HCT116 (cell line): ENCODE measurements at places on chromosomes 6 and 20. TPM values are rescaled to one million over a fixed set of nuclear protein-coding genes. Genes with fewer than 3 reads are reported as not detected.

Gene CD40
- 21.3 TPM for total RNA-seq

GRCh38 chr6:19613678-19614077 is 223.5 kb upstream of the ID4 start:
- peak; percentile 4 for DNase-seq

DNA sequence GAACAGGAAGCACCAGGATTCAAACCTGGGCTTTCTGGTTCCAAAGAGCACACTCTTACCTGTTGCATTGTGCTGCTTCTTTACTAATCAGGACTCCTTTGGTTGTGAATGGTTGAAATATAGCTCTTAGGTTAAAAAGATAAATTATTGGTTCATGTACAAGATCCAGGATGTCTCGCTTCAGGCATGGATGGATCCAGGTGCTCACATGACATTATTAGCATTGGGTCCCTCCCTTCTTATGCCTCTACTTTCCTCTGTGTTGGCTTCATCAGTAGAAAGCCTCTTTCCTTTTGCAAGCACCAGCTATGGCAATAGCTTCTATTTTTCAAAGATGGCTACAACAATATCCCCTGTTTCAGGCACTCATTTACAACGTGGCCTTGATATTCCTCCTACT is 217.7 kb upstream of the SULF2 start:
- no peak for DNase-seq

DNA sequence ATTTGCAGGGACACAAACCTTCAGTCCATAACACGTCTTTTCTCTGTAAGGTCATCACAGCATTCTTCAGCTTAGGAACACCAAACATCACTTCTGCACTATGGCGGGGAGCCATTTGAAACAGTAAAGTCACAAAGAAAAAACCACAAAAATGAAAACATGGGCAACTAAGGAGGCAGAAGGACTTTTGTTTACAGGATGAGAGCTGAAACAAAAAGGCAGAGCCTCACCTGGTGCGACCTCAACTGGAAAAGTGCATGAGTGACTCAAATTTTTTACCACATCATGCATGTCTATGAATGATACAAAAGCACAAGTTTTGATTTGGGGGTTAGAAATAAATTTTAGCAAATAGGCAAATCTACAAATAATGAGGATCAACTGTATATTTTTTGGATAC is 68.2 kb upstream of the TNFAIP3 start:
- DNase-seq, result no peak

GRCh38 chr6:166927240-166927934 is 29.0 kb downstream of the RNASET2 start:
- DNase-seq, result no peak

Gene HDGFL1
- total RNA-seq, result not detected

Gene LY6G6C
- total RNA-seq, result 0.54 TPM

GRCh38 chr6:8027965-8028651 is 36.1 kb downstream of the BLOC1S5 start:
- DNase-seq, result no peak
